ENCODE measurements at places on chromosomes 3 and 15. TPM values are rescaled to one million over a fixed set of nuclear protein-coding genes. Genes with fewer than 3 reads are reported as not detected.

GRCh38 chr15:50876260-50876988 is 32.1 kb upstream of the AP4E1 start:
- H3K36me3 ChIP-seq, result no peaks in the 10 kb centered on the region
- DNase-seq, result no peak
- H3K4me1 ChIP-seq, result no peaks in the 10 kb centered on the region
- peak overlapping the region; percentile 51 for H3K4me3 ChIP-seq

DNA sequence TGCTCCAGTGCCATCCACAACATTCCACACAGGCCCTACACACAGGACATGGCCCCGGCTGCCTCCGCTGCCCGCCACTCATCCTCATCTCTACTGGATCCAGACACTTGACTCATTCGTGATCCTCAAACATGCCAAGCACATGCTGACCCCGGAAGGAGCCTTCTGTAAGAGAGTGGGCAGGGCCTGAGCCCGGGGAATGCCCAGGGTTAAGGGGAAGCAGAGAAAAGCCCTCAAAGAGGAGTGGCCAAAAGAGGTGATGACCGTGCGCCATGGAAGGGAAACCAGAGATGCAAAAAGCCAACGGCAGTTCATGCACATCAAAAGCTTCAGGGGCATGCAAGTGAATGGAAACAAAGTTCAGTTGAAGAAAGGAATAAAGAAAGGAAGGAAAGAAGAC is 46.1 kb downstream of the RFTN1 start:
- H3K4me1 ChIP-seq, result peaks cover 13% of the 10 kb centered on the region
- H3K27ac ChIP-seq, result no peak overlapping the region
- H3K4me3 ChIP-seq, result no peak overlapping the region
- DNase-seq, result peak; percentile 57
- no peaks in the 10 kb centered on the region for H3K27me3 ChIP-seq

DNA sequence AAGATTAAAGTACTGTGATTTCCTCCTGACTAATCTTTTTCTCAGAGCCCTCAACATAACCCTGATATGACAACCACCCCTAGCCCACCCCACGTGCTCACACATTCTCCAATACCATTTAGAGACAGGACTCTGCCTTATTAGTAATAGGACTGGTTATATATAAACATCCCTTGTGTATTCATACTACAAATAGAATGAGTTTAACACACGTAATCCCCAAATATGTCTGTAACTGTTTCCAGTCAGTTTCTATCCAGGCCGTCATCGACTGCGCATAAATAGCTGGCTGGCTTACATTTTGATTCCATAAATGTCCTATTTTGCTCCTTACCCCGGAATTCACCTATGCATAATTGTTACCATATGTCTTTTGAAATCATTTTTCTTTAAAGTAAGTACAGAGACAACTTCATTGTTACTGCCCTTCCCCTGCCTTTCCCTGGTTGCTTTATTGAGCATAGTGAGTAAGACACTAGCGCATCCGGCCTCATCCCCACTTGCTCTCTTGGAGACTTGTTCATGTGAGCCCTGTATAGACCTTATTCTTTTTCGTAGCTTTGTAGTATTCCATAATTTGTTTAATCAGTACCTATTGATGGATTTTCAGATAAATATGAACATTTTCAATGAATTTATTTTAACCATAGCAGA is 3.5 kb upstream of the P2RY14 start:
- no peaks in the 10 kb centered on the region for H3K27me3 ChIP-seq
- H3K36me3 ChIP-seq, result no peaks in the 10 kb centered on the region
- H3K4me3 ChIP-seq, result no peak overlapping the region
- DNase-seq, result no peak
- no peak overlapping the region for H3K27ac ChIP-seq

- H3K4me3 ChIP-seq, result no peak overlapping the region
- H3K27ac ChIP-seq, result no peak overlapping the region
- no peak for DNase-seq
- H3K36me3 ChIP-seq, result no peaks in the 10 kb centered on the region
- H3K4me1 ChIP-seq, result no peaks in the 10 kb centered on the region
These were observed 64.7 kb downstream of the BFSP2 start for GRCh38 chr3:133464573-133464972.

GRCh38 chr15:23566071-23566554 is 639 bp downstream of the MKRN3 start:
- no peak overlapping the region for H3K27ac ChIP-seq
- peak overlapping the region; percentile 1 for H3K4me3 ChIP-seq
- DNase-seq, result no peak
- no peaks in the 10 kb centered on the region for H3K27me3 ChIP-seq
- H3K36me3 ChIP-seq, result no peaks in the 10 kb centered on the region
- no peaks in the 10 kb centered on the region for H3K4me1 ChIP-seq

GRCh38 chr3:149472030-149472797 is 2.3 kb upstream of the TM4SF4 start:
- DNase-seq, result no peak
- peak overlapping the region; percentile 91 for H3K27ac ChIP-seq
- peaks cover 3% of the 10 kb centered on the region for H3K4me1 ChIP-seq
- no peaks in the 10 kb centered on the region for H3K36me3 ChIP-seq

GRCh38 chr3:113166719-113167492 is 44.5 kb upstream of the BOC start:
- no peaks in the 10 kb centered on the region for H3K4me1 ChIP-seq
- DNase-seq, result peak; percentile 55
- no peaks in the 10 kb centered on the region for H3K36me3 ChIP-seq

GRCh38 chr15:50166216-50166615 is 15.8 kb upstream of the SLC27A2 start:
- H3K36me3 ChIP-seq, result no peaks in the 10 kb centered on the region
- no peaks in the 10 kb centered on the region for H3K4me1 ChIP-seq

- H3K27me3 ChIP-seq, result no peaks in the 10 kb centered on the region
- DNase-seq, result no peak
- no peak overlapping the region for H3K27ac ChIP-seq
- H3K4me1 ChIP-seq, result no peaks in the 10 kb centered on the region
These were observed 168.7 kb upstream of the TMCO5A start for GRCh38 chr15:37765786-37766185.

DNA sequence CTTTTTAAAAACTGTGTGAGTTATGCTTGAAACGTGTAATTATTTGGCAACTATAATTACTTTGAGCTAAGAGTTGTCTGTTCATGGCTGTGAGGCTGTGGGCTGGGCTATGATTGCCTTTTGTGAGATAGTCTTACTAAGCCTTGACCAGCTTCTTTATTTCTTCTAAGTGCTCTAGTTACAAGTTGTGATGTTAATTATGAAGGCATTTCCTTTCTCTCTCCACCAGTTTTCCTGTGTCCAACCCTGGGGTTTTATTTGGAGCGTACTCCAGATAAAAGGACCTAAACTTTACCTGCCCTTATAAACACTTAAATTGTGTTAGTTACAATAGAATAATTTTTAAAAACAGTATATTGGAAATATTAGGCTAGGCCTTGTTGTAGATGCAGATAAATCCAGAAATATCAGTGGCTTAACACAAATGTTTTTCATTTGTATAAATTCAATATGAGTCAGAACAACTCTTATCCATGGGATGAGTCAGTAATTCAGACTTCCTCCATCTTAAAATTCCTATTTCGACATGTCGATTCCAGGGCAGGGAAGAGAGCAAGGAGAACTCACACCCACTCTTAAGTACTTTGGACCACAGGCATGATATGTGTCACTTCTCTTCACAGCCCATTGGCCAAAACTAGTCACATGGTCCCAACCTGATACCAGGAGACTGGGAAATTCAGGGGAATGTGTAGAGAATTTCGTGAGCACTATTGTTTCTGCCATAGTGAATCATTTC is 17.0 kb downstream of the TMEM62 start:
- no peaks in the 10 kb centered on the region for H3K36me3 ChIP-seq
- H3K27ac ChIP-seq, result no peak overlapping the region
- no peak overlapping the region for H3K4me3 ChIP-seq
- no peaks in the 10 kb centered on the region for H3K27me3 ChIP-seq
- no peak for DNase-seq

GRCh38 chr3:66693461-66694031 is 192.7 kb upstream of the LRIG1 start:
- no peak overlapping the region for H3K27ac ChIP-seq
- DNase-seq, result no peak

GRCh38 chr3:20648294-20648693 is 462.3 kb upstream of the SGO1 start:
- H3K27me3 ChIP-seq, result no peaks in the 10 kb centered on the region
- no peaks in the 10 kb centered on the region for H3K4me1 ChIP-seq
- no peaks in the 10 kb centered on the region for H3K36me3 ChIP-seq
- H3K4me3 ChIP-seq, result no peak overlapping the region

GRCh38 chr3:46386205-46386604 is 15.5 kb downstream of the CCR5 start:
- no peak overlapping the region for H3K4me3 ChIP-seq
- H3K4me1 ChIP-seq, result no peaks in the 10 kb centered on the region
- DNase-seq, result no peak
- no peaks in the 10 kb centered on the region for H3K27me3 ChIP-seq
- H3K27ac ChIP-seq, result no peak overlapping the region
- no peaks in the 10 kb centered on the region for H3K36me3 ChIP-seq

- no peak for DNase-seq
- no peaks in the 10 kb centered on the region for H3K36me3 ChIP-seq
- no peak overlapping the region for H3K27ac ChIP-seq
- H3K27me3 ChIP-seq, result no peaks in the 10 kb centered on the region
- H3K4me1 ChIP-seq, result no peaks in the 10 kb centered on the region
These were observed 420.6 kb downstream of the TBL1XR1 start for GRCh38 chr3:176776622-176777175.

GRCh38 chr15:101490922-101491733 is 1.6 kb upstream of the PCSK6 start:
- H3K27ac ChIP-seq, result no peak overlapping the region
- H3K4me3 ChIP-seq, result no peak overlapping the region
- H3K27me3 ChIP-seq, result no peaks in the 10 kb centered on the region
- H3K4me1 ChIP-seq, result no peaks in the 10 kb centered on the region
- DNase-seq, result no peak

DNA sequence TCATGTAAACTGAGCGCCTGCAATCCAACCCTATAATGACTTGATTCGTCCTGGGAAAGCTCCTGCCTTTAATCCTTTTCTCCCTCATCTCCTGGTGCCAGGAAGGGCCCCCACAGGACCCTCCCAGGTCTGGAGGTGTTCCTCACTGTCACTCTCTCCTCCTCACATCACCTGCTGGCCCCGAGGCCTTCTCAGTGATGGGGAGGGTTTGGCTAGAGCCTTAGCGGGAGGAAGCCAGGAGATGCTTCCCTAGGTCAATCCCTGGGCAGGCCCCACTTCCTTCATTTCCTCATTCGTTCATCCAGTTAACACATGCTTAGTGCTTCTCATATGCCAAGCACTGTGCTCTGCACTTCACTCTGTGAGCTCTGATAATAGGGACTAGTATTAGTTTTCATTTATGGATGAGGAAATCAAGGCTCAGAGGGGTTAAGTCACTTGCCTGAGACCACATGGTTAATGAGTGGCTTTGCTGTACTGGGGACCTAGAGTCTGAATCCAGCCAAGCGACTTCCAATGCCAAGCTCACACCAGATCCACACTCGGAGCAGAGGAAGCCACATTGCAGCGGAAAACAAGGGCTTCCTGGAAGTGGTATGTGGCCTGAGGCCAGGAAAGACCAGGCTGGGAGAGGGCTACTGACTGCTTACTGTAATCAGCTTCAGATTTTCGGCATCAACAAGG is 50.3 kb upstream of the CHRNB4 start:
- no peaks in the 10 kb centered on the region for H3K4me1 ChIP-seq
- H3K36me3 ChIP-seq, result no peaks in the 10 kb centered on the region
- H3K27ac ChIP-seq, result no peak overlapping the region
- H3K4me3 ChIP-seq, result no peak overlapping the region

DNA sequence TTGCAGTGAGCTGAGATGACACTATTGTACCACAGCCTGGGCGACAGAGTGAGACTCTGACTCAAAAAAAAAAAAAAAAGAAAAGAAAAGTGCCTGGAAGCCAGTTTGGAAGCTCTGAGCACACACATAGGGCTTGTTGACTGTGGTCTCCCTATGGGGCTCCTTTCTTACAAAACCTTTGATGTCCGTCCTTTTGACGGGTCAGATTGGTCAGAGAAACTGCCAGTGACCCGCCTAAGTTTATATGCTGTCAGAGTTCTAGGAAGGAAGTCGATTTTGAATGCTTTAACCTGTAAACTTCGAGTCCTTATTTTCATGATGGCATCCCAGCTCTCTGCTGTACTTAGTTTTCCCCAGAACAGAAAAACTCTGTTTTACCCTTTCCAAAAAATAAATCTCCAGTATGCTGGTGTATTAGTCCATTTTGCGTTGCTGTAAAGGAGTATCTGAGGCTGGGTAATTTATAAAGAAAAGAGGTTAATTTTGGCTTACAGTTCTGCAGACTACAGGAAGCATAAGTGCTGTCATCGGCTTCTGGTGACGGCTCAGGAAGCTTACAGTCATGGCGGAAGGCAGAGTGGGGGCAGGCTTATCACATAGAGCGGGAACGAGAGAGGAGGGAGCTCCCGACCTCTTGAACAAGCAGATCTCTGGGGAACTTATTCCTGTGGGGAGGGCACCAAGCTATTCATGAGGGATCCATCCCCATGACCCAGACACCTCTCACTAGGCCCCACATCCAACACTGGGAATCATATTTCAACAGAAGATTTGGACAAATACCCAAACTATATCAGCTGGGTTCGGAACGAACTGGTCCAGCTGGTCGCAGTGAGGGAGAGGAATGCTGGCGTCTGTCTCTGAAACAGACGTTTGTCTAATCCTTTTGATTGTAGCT is 72.3 kb downstream of the LMLN start:
- no peak overlapping the region for H3K4me3 ChIP-seq
- H3K27me3 ChIP-seq, result no peaks in the 10 kb centered on the region
- H3K36me3 ChIP-seq, result no peaks in the 10 kb centered on the region
- no peak for DNase-seq
- H3K27ac ChIP-seq, result no peak overlapping the region

DNA sequence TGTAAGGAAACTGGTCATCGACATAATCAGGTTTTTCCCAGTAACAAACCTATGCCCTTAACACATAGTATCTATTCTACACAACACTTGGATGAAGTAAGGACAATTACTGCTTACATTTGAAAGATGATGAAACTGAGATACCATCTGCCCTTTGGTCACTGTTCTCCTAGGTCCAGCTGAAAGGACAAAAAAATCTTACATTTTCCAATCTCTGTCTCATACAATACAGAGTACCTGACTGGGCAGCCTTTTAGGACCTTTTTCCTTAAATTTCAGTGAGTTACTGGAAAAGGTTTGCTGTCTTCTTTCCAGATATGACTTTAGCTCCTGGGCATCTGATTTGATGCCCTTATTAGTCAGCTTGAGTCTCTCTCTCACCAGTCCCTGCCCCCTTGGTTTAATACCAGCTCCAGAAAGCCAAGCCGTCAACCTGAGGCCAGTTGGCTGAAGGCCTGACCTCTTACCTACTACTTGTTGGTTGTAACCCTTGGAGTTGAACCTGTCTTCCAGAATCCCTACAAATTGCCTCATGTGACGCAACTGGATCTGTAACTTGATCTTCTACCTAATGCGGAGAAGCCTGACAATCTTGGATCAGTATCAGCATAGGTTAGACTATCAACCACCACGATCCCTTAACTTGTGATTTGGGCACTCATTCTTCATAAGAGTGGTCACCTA is 355.3 kb upstream of the ZNF385D start:
- no peak overlapping the region for H3K27ac ChIP-seq
- H3K4me1 ChIP-seq, result no peaks in the 10 kb centered on the region
- DNase-seq, result peak; percentile 42
- no peak overlapping the region for H3K4me3 ChIP-seq
- H3K36me3 ChIP-seq, result no peaks in the 10 kb centered on the region
- no peaks in the 10 kb centered on the region for H3K27me3 ChIP-seq

GRCh38 chr15:40048926-40049475 is 10.0 kb upstream of the SRP14 start:
- no peaks in the 10 kb centered on the region for H3K36me3 ChIP-seq
- DNase-seq, result no peak
- no peak overlapping the region for H3K27ac ChIP-seq
- no peaks in the 10 kb centered on the region for H3K4me1 ChIP-seq

The SERP1 gene
- 71.9 TPM for polyA plus RNA-seq

The ZNF774 gene
- polyA plus RNA-seq, result 0.50 TPM

The SH2D7 gene
- 1.0 TPM for polyA plus RNA-seq

The LRRC58 gene
- 6.8 TPM for polyA plus RNA-seq

The LMCD1 gene
- 416 TPM for polyA plus RNA-seq

The JMJD7 gene
- polyA plus RNA-seq, result 10.5 TPM

The TUSC7 gene
- not detected for polyA plus RNA-seq

All from aorta (tissue), 5 donors.